ENCODE measurements at places on chromosomes 7 and 10. TPM values are rescaled to one million over a fixed set of nuclear protein-coding genes. Genes with fewer than 3 reads are reported as not detected.
A peak's percentile ranks its signal among the peaks of the same experiment; 100 is the strongest.

UPK3B gene
- total RNA-seq, result not detected

CALML5 gene
- total RNA-seq, result not detected

TMEM273 gene
- not detected for total RNA-seq

PDSS1 gene
- total RNA-seq, result 13.9 TPM

HKDC1 gene
- total RNA-seq, result 0.06 TPM

LFNG gene
- total RNA-seq, result 0.97 TPM

STRIP2 gene
- 7.5 TPM for total RNA-seq

TMEM176B gene
- total RNA-seq, result not detected

DNA sequence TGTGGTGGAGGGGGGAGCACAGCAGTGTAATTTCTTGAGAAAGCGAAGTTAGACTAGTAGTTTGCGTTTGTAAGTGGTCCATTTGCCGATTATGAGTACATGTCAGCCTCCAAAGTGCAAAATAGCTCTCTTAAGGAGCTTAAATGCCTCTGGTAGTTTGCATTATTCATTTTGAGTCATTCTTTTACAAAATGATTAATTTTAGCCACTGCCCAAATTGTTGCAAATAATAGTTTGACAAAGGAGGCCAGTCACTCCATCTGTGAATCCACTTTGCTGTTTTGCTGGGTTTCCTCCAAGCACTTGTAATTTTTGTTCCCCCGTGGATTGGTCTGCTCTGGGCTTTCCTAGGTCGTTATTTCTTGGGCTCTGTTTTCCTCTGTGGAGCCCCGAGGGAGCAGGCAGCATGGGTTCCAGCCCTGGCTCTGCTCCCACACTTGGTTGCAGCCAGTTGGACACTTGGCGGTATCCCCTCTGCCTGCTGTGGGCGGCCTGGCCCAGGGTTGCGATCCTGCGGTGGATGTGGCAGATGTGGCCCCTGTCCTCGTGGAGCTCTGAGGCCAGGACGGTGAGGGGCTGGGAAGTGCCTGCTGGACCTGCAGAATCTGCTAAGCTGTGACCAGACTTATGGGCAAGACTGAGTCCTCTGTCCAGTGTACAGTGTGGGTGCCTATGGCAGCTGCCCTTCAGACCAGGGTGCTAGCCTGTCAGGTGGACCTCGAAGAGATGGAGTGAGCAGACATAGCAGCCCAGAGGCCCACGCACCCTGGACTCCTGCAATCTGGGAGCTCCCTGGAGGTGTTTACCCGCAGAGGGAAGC is 129.1 kb upstream of the BTBD16 start:
- DNase-seq, result no peak
- peaks cover 40% of the 10 kb centered on the region for H3K4me1 ChIP-seq
- H3K36me3 ChIP-seq, result peaks cover 6% of the 10 kb centered on the region

- DNase-seq, result no peak
- no peak overlapping the region for H3K27ac ChIP-seq
- no peaks in the 10 kb centered on the region for H3K4me1 ChIP-seq
- no peaks in the 10 kb centered on the region for H3K36me3 ChIP-seq
- H3K27me3 ChIP-seq, result peaks cover 17% of the 10 kb centered on the region
Observed at GRCh38 chr7:50303335-50304128, 984 bp upstream of the IKZF1 start.

DNA sequence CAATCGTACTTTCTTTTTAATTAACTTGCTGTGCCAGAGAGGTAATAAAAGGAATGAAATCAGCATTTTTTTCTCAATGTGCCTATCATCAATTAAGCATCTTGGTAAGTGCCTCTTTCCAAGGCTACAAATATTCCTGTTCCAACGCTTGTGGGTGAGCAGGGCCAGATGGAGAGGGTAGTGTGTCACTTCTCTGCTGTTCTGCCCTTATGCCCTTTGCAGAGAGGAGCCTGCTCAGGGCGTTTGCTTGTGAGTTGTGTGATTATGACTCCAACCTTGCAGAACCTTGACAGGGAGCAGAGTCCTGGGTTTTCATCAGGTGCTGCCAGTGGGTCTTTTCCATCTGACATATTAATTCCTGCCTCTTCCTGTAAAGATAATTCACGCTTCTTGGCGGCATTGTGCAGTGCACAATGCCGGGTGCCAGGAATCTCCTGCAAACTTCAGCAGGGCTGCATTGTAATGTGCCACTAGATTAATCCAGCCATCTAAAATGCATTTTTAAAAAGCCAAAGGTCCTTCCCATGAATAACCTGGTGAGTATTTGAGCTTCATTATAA is 234.4 kb downstream of the ARHGAP12 start:
- no peak overlapping the region for H3K27ac ChIP-seq
- H3K4me3 ChIP-seq, result no peak overlapping the region

DNA sequence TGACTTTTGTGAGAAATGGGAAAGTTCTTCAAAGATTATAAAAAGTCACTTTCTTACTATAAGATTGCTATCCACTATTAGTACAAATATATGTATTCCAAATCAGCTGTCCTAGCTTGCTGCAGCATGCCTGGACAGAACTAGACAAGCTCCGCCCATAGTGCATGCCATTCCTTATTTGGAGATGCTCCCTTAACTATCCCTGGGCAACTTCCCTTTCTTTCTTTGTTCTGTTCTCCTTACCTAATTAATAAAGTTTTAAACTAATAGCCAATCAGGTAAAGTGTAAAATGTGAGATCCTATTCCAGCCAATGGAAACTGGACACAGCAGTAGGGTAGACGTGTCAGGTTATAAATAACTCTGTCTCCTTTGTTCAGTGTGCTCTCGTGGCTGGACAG is 281.9 kb downstream of the CAMK1D start:
- H3K27ac ChIP-seq, result no peak overlapping the region
- no peaks in the 10 kb centered on the region for H3K27me3 ChIP-seq
- no peaks in the 10 kb centered on the region for H3K36me3 ChIP-seq
- H3K4me1 ChIP-seq, result peaks cover 9% of the 10 kb centered on the region
- no peak overlapping the region for H3K4me3 ChIP-seq

DNA sequence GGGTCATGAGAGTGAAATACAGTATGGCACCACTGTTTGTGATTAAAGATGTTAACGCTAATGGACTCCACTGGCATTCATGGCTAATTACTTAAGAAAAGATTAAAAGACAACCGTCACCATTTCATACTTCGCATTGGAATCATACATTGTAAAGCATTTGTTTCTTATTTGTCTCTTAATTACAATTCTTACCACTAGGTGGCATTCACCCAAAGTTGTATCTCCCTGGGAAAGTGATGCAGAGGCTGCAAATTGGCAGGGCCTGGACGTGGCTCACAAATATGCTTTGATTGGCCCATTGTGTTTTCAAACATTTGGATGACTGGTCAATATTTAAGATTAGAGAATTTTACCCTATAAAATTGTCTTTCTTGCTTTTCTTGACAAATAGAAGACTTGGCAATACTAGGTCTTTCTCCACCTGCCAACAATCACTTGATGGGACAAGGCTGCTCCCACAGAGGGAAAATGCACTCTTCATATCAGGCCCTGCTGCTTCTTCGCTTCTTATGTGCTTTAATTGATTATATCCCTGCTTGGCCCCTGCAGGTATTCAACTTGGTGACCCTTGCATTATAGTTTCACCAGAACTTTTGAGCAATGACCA is 72.1 kb upstream of the STARD3NL start:
- H3K27ac ChIP-seq, result no peak overlapping the region
- DNase-seq, result no peak
- H3K27me3 ChIP-seq, result peaks cover 14% of the 10 kb centered on the region
- no peaks in the 10 kb centered on the region for H3K36me3 ChIP-seq
- no peak overlapping the region for H3K4me3 ChIP-seq

DNA sequence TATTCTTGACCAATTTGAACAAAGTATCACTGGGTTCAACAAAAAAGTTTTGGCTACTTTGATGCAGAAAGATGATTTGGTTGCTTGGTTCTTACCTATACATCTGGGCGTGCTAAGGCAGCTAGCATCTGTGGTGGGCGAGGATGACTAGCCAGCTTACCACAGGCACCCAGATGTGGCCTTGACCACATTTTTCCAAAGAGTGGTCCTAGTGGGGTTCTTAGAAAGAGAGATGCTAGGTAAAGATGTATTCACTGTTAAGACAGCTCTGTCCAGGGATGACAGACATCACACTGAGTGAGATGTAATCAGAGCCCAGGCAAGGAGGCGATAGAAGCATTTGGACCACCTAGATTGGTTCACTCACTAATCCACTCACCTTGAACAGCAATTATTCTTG is 785 bp downstream of the DNTT start:
- no peak overlapping the region for H3K27ac ChIP-seq
- DNase-seq, result no peak
- no peaks in the 10 kb centered on the region for H3K36me3 ChIP-seq

- H3K4me1 ChIP-seq, result no peaks in the 10 kb centered on the region
- no peak overlapping the region for H3K4me3 ChIP-seq
- no peak for DNase-seq
- H3K27me3 ChIP-seq, result peaks cover 7% of the 10 kb centered on the region
- no peak overlapping the region for H3K27ac ChIP-seq
Observed at GRCh38 chr7:44318332-44318731, 7.1 kb downstream of the CAMK2B start.

DNA sequence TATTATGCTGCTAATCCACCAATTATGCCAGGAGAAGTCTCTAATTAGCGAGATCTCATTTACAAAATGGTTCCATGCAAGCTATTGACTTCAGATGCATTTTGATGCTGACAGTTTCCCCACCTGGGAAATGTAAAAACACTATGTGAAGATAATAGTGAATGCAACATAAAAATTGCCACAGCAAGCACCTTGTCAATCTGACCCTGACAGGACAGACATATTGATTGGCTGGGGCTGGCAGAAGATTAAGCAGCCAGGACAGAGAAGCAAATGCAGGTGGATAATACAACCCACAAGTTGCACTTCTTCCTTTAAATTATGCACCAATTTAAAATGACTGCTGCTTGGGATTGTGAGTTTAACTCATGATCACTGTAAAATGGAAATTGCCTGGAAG is 642.8 kb upstream of the POT1 start:
- no peak for DNase-seq
- H3K4me1 ChIP-seq, result no peaks in the 10 kb centered on the region
- no peaks in the 10 kb centered on the region for H3K27me3 ChIP-seq
- H3K27ac ChIP-seq, result no peak overlapping the region

GRCh38 chr7:93146472-93147141 is 1.6 kb downstream of the SAMD9L start:
- H3K4me1 ChIP-seq, result peaks cover 20% of the 10 kb centered on the region
- H3K4me3 ChIP-seq, result peak overlapping the region; percentile 33
- peaks cover 24% of the 10 kb centered on the region for H3K36me3 ChIP-seq

- H3K27ac ChIP-seq, result no peak overlapping the region
- no peak overlapping the region for H3K4me3 ChIP-seq
- no peaks in the 10 kb centered on the region for H3K4me1 ChIP-seq
- no peak for DNase-seq
Observed at GRCh38 chr7:37531225-37531624, 82.6 kb upstream of the ELMO1 start.

Measured in SJSA1 (cell line).